ENCODE measurements at places on chromosomes 5 and 9.

DNA sequence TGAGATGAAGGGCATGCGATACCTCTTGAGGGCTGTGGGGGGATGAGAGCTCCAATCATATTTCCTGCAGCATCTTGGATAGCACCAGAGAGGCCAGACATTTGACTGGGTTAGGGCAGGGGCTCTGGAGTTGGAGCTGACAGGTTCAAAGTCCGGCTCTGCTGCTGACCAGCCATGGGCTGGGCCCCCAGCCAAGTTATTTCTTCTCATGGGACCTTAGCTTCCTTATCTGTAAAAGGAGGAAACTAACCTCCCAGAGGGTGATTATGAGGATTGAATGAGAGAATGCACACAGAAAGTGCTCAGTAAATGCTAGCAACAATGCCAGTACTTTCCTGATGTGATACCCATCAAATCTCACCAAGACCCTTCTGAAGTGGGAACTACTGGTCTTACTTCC, 65.2 kb upstream of the SLC25A51 start:
- peak; percentile 67 for DNase-seq

DNA sequence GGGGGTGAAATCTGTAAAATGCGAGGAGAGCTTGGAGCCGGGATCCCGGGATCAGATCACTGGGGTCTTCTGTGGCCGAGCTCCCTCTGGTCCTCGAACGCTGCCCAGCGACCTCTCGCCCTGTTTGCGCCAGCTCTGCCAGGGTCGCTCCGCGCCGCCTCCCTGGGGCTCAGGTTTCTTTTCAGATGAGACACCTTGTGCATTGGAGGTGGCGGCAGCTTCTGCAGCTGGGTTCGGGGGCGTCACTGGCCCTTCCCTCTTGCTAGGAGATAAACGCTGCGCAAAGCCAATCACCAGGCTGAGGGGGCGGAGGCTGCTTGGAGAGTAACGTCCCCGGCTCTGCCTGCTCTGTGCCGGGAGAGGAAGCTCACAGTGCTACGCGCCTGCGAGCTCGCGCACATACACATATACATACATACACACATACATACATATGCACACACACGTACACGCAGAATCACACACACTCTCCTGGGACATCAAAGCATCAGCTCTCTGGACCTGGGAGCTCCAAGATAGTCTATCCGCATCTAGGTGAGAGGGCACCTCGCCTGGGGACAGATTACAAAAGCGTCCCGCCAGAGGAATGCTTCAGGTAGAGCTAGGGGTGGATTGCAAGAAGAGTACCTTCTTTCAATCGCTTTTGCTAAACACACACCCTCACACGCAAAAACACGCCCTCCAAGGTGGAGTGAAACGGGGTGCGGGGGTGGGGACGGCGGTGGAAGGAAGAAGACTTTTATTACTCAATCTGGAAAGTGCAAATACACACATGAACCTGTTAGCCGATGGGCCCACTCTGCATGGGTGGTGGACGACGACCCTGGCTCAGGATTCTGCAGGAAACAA, at the start of gene ST8SIA4:
ST8SIA4 (minus strand) TSS at position 244 of the 849 bp plus-strand sequence. CDS start 327 bp downstream, outside the sequence.
- peak; percentile 93 for DNase-seq

DNA sequence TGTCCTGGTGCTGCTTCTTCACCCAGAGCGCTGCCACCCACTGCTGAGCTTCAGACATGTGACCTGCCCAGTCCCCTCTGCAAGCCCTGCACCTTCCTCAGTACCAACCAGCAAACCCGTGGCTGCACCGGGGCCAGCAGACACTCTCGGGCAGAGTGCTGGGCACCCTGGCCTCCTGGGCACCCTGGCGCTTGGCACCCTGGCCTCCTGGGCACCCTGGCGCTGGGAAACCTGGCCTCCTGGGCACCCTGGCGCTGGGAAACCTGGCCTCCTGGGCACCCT, 31.7 kb upstream of the SLC12A7 start:
- DNase-seq = no peak

DNA sequence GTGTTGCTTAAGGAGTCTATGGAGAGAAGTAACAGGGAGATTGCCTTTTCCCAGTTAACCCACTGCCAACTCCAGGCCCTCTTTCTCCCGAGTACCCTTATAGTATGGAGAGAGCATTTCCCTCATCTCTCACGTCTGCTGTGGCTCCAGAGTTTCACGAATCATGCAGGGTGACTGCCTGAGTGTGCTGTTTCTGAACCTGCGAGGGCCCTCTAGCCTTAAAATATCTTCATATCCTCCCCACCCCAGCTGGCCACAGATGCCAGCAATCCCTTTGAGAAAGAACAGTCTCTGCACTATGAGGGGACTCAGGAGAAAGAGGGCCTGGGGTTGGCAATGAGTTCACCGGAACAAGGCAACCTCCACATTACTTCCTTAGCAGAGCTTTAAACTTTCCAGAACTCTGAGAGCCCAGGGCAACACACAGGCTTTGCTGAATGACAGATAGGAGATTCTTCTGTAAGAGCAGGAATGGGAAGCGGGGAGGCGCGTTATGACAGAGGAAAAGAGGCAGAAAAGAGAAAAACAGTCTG, 81.6 kb upstream of the ANKH start:
- DNase-seq = no peak

DNA sequence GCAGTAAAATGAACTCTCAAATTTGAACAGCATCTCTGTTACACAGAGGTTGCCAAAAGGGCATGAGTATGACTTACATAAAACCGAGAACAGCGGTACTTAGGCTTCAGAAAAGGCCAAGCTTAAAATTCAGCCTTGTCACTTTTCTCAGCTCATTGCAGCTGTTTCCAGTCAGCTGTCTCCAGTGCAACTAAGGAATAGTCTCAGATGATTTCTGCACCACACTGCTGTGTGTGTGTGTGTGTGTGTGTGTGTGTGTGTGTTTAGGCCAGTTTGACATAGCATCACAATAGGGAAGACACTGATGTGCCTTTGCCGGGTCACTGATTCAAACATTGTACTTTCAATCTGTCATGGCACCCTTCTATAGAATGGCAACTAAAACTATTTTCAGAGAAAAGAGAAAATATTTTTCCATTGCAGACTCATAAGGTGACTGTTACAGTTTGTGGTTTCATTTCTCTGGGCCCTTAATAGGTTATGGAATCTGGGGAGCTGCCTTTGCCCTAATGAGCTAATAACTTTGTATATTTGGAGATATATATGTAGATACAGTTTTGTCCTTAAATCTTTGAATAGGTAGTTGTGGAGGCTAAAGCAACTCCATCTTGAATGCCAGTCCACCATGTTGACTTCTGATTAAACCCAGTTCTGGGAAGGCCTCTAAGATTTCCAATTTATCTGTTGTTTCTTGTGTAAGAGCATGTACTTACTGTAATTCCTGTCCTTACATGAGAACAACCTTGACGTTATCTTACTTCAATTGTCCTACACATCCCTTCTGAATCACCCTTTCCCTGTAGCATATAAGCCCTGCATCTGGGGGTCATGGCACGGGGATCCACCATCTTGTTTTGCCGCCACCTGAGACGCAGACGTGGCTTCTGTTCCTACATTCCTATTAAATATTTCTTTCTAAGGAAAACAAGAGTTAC, 4.5 kb downstream of the LSM11 start:
- no peak for DNase-seq

DNA sequence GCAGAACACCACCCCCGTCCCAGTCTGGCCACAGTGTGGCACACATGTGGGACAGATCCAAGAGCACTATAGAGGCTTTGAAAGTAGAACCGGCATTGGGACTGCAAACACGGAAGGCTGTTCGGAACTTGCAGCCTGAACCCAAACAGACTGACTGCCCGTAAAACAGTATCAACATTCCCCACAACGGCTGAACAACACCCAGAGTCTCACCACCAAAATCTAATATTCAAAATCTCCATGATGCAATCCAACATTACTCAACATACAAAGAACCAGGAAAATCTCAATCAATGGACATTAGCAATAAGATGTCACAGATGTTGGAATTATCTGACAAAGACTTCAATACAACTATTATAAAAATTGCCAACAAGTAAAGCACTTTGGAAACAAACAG, 82.3 kb downstream of the ROR2 start:
- DNase-seq = no peak

DNA sequence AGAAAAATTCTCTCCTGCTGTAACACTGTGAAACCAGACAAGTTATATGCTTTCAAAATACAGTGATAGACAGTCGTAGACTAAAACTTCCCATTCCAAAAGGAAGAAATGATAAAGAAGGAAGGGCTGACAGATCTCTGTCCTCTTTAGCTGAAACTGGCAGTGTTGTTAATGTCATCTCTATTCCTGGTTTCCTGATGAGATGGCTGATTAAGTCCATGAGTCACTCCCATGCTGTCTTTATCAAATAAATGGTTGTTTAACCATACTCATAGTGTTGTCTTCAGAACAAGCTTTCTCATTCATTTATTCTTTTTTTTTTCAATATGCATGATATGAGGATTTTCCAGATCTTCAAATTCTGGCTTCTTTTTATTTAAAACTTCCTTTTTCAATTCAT, 952.2 kb upstream of the WWC1 start:
- no peak for DNase-seq
